ENCODE measurements at places on chromosomes 12 and 14.

DNA sequence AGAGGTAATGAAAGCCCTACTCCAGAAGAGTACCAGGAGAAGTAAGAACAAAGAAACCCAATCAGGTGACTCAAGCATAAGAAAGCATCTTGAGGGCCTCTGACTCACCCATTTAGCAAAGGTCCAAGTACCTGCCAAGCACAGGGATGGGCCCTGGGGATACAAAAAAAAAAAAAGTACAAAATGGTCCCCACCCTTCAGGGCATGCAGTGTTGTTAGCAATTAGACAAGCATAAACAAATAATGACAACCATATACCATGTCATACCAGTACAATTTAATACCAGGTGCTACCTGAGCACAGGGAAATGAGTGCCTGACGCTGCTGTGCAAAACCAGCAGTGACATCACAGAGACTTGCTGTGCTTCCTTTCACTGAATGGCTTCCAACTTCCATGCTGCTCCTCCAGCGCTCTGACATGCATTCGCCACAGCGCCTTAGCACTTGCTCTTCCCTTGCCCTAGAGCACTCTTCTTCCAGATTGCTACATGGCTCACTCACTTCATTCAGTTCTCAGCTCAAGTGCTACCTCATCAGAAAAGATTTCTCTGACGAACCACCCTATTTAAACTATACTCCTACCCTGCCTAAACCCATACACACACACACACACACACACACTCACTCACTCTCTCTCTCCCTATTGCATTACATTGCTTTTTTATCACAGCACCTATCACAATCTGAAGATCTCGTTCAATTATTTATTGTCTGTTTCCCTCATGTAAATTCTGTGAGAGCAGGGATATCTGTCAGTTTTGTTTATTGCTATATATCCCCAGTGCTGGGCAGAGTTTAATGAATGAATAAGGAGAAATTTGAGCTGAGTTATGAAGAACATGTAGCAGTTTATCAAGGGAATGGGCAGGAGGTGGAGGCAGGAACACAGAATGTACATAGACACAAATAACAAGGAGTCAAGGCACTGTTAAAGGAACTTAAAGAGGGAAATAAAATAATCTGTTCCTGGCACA, 12.9 kb upstream of the EPS8 start:
- no peak for DNase-seq

DNA sequence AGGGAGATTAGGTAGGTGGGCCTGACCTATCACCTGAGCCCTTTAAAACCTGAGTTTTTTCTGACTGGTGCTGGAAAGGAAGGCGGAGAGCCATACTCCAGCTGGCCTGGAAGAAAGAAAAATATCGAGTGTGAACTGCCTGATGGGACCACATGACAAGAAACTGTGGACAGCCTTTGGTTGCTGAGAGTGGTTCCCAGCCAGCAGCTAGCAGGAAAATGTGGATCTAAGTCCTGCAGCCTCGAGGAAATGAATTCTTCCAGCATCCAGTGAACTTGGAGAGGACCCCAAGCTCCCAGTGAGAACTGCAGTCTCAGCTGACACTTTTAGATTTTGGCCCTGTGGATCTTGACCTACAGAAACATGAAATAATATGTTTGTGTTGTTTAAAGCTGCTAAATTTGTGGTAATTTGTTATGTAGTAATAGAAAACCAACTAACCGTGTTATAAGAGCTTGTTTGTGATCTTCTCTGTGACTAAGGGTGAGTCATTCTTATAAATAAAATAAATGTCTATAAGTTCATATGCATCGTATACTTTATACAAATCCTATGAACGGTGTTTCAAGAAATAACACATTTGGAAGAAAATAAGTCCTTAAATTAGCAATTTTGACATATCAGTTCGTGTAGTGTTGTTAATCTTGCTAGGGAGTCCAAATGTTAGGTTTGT, 359.6 kb downstream of the BMP4 start:
- DNase-seq: no peak

GRCh38 chr14:59254911-59255545, 66.6 kb downstream of the DAAM1 start:
- DNase-seq: no peak

GRCh38 chr12:108302016-108302402, 37.1 kb downstream of the CMKLR1 start:
- DNase-seq: no peak
